ENCODE measurements at places on chromosomes 2 and 18.

DNA sequence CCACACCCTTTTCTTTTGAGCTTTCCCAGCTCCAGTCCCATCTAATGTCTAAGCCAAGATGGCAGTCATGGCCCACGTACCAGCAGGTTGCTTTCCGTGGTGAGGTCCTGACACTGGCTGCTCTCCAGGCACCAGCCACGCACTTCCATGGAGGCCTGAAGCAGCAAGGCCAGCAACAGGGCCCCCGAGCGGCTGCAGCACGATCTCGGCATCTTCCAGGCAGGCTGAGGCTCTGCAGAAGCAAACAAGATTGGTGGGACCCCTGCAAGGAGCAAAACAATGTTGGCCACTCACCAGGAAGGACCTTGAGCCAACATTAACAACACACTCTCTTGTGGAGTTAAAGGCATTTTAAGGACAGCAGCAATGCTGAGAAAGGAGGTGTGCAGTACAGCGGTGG, 3.8 kb downstream of the POMC start:
- no peak for DNase-seq

GRCh38 chr2:225025917-225026571, 16.2 kb downstream of the DOCK10 start:
- DNase-seq, result no peak

GRCh38 chr2:236612737-236613136, 43.1 kb downstream of the ACKR3 start:
- no peak for DNase-seq

- no peak for DNase-seq
Observed at GRCh38 chr2:71512386-71512785, 59.0 kb downstream of the DYSF start.

GRCh38 chr2:159549234-159549633, 67.1 kb downstream of the BAZ2B start:
- DNase-seq, result no peak

GRCh38 chr2:173934895-173935294, 30.3 kb downstream of the SP3 start:
- DNase-seq, result no peak

DNA sequence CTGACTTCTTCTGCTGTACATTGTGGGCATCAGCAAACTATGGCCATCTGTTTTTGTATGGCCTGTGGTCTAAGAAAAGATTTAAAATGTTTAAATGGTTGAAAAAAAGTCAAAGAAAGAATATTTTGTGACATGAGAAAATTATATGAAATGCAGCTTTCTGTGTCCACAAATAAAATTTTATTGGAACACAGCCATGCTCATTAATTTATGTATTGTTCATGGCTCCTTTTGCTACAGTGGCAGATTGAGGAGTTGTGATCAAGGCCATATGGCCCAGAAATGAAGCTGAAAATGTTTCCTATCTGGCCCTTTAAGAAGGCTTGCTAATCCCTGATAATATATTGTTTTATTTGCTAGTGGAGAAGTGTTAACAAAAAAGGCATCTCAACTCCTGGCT, 162.0 kb downstream of the SLC4A3 start:
- DNase-seq, result no peak

DNA sequence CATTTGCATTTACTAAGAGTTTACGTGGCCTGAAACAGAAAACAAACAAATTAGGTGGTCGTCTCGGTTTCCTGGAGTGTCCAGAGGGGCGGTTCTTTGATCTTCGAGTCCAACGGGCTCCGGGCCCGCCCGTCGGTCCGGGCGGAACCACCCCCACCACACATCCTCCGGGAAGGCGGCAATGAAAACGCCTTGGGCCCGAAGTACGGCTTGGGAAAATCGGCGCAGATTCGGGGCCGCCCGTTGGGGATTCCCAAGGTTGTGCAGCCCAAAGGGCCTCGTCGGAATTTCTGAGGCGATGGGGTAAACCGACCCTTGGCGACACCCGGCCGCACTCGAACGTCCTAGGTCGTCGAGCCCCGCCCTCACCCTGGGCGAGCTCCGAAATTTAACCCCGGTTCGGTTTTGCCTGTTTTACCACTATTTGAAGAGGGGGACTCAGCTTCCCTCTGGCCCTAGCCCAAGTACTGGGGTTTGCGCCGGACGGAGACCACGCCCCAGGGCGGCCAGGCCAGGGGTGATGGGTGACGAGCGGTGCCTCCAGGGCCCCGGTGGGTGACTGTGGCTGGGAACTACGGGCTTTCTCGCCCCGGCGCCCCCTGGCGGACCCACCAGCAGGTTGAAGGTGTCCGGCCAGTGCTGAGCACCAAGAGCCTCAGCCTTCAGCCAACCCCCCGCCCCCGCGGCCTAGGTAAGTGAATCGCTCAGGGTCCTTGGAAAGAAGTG, 1.9 kb upstream of the CFAP53 start:
- peak; percentile 82 for DNase-seq

All from left hindlimb (tissue), 1 donor.